HEK293T (cell line): ENCODE measurements at places on chromosomes 16 and 17.

DNA sequence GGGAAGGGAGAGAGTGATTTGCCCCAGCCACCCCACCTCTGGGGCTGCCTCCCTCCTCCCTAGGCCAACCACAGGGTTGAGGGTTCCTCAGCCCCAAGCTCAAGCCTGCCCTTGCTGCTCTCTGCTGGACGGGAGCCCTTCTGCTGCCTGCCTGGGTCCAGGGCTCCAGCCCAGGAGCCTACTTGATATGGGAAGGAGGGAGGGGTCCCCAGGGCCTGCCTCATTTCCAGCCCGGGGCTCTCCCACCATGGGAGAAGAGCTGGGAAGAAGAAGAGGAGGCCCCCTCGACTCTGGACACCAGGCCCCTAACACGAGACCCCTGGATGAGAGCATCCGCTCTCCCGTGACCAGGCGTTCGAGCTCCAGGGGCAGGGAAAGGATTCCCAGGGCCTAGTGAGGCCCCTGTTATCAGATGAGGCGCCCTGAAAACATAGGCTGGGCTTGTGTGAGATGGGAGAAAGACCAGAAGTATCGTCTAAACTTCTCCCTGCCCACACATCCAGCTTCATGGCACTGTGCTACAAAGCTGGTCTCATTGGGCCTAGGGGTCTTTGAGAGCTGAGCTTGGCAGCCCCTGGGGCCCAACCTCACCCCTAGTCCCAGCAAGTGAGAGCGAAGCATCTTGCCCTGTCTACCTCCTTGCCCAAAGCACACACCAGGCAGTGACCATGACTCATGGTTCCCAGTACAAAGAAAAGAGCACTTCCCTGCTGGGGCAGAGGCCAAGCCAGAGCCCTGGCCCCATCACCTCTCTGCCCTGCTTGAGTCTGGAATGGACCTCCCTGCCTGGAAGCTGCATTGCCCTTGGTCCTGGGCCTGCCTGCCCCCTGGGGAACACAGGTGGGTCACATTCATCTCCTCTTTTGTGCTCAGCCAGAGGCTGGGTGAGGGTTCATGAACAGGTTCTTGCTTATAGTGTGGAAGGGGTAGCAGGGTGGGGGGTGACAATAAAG is 987 bp downstream of the SLC16A5 start:
- DNase-seq: no peak

DNA sequence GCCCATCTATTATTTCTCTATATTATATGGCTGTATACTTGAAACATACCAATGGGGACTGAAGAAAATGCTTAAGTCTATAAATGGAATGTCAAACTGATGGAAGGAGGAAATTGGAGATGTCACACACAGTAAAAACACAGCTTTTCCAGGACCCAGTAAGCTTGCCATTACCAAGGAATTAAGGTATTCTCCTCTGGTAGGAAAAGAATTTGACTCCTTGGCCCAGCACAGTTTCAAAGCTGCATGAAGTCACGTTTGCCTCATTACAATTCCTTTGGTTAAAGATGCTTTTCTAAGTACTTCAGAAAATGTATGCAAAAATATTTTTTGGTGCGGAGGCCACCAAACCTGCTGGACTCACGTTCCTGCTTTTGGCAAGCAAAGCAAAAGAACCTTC is 48.5 kb downstream of the CDH13 start:
- DNase-seq: no peak

DNA sequence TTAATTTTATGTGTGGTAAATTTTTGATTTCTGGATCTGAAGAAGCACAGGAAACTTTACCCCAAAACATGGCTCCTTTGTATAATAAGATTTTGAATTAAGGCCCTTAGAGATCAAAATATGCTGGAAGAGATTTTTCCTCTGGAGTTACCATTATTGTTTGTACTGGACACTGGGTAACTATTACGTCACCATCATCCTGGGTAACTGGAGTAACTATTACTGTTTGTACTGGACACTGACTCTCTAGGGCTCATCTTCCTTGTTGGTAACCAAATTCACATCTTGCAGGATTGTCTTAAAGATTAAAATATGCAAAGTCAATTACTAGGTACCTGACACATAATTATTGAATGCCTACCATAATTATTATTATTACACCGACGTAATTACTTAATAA is 593.8 kb upstream of the GOT2 start:
- DNase-seq: no peak

GRCh38 chr16:68499006-68499405 is 40.1 kb upstream of the ZFP90 start:
- no peak for DNase-seq

- DNase-seq: no peak
Observed at GRCh38 chr17:27993723-27994310, 48.7 kb upstream of the NLK start.

GRCh38 chr16:58011652-58012051 is 10.4 kb downstream of the USB1 start:
- DNase-seq: no peak

GRCh38 chr17:9009096-9009495 is 12.2 kb upstream of the NTN1 start:
- DNase-seq: no peak

- DNase-seq: peak; percentile 77
Observed at GRCh38 chr17:7885367-7886226, 3.0 kb upstream of the CHD3 start.

DNA sequence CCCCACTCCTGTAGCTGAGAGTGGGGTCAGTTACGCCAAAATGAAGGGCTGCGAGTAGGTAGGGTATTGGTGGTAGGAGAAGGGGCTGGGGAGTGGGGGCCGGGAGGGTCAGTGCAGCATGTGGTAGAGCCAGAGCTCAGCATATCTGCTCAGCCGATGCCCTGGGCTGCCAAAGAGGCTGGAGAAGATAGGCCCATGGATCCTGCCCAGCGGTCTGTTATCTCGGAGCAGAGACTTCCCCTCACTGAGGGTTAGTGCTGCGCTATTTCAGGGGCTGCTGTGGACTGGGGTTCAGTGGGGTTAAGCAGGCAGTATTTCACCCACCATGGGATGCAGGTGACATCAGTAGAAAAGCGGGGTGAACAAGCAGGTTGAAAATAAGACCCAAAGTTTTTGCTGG is 19.7 kb downstream of the RHBDL3 start:
- DNase-seq: no peak

DNA sequence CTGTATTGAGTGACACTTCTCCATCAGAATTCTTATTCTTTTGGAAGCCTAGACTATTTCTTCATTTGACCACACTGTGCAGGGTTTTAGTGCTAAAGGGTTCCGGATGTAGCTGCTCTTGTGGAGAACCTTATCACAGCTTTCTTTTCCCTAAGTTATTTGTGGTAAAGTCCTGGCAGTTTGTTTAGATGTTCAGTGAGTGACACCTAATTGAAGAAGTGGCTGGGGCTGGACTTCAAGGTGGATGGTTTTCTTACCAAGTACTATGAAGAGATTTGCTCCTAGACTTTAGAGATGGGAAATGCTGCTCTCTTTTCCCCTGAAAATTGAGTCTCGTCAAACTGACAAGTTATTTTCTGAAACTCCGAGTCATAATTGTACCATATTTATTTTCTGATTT is 144.0 kb upstream of the TBX2 start:
- DNase-seq: no peak

- DNase-seq: no peak
Observed at GRCh38 chr17:30547778-30548573, 70.8 kb downstream of the GOSR1 start.

DNA sequence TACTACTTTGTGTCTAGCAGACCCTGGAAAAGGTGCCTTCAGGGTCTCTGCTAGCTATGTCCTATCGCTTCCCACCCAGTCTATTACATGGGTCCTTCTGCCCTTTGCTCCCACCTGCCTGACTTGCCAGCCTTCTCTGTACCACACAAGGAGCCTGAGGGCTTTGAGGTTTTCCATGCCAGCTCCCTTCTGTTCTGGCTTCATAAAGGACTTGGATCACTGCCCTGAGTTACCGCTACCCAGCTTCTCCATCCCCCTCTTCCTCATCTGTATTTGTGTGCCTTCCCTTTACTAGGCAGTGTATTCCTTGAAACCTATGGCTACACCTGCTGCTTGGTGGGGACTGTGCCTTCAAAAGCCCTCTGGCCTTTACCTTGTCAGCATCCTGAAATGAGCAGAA is 19.6 kb upstream of the LLGL1 start:
- DNase-seq: no peak

- no peak for DNase-seq
Observed at GRCh38 chr17:35740997-35741931, 9.8 kb downstream of the RASL10B start.

DNA sequence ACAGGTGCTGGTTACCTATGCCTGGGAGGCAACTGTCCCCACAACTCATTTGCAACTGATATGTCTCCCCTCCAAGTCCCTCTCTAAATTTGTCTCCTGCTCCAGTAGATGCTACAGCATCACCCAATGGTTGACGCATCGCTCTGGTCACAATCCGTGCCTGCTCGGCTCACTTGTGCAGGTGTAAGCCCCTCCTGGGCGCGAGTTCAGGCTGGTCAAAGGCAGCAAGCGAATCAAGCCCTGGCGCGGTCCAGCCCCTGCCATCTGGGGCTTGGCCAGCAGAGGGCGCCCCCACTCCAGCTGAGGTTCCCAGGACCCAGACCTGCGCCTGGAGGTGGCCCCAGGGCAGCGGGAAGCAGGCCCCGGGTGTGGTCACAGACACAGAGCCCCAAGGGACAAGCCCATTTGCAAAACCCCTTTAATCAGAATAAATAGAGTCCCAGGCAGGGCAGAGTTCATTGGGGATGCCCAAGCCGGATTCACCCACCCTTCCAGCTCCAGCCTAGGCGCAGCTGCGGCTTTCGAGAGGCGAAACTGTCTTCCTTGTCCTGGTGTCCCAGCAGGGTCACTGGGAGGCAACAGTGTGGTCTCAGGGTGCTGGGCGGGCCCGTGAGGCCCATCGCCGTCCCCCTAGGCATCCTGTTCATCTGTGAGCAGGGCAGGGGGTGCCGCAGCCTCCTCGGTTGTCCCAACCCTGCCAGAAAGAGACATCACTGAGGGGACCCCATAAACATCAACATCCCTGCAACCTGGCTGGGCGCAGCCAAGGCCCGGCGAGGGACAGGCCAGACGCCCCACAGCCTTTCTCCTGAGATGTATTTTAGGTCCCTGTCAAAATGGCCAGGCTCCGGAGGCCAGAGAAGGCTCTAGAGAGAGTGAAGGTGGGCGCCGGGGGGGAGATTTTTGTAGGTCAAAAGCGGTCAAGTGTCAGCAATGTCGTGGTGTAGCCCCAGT is 15.8 kb downstream of the TMC6 start:
- DNase-seq: peak; percentile 93
